C1 segment of cervical spinal cord (tissue), 14 donors: ENCODE measurements at places on chromosomes 13 and 19.

DNA sequence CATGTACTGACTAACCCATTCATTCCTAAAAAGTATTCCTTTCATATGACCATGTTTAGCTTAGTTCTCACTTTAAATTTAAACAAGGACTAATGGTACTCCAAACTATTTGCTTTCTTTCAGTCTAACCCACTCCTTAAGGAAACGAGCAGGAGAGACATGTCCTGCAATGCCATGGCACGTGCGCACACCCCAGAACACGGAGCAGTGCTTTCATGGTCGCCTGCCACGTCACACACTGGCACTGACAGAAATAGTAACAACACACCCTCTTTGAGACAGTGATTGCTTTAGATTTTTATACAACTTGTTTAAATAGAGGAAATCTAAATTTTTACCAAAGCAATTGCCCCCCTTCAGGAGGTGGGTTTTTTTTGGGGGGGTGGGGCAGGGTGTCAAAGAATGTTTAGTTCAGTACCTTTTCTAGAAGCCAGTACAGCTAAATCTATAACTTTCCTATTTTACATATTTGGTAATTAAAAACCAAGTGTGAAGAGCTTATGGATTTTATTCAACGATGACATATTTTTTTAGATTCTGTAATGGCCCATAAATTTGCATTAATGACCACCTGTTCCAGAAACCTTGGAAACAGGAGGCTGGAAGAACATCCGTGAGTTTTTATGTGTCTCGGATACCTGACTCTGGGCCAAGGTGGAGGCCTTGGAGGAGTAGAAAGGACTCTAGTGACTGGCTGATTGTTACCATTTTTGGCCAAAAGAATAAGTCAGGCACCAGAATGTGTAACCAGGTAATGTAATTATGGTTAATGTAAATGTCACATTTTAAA lies 247.1 kb downstream of the DCT start:
- no peak for DNase-seq

DNA sequence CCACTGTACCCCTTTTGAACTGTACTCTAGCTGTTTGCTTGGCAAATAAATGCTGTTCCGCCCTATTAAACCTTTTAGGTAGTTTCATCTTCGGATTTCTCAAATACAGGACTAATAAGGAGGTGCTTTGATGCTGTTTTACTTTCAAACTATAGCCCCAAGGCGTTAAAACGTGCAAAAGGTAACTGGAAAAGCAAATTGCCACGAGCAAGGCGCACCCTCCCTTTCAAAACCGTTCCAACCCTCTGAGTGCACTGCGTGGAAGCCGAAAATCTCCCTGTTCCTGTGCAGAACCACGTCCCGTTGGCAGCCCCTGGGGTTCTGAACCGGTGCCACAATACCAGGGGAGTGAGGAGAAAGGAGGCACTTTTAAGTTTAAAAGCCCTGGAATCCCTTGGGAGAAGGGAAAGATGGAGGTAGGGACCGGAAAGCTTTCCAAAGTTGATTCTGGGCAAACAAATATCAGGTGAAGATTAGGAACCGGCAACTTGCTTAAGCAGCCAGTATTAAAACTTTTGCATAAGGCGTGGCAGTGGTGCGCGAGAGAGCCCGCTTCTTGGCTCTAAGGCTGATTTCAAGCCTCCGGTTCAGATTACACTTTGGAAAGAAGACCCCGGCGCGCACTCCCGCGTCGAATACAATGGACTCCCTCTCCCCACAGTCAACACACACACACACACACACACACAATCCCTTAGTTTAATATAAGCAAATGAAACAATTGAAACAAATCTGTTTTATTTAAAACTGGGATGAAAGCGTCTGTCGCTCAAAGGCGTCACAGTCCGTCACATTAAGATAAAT lies 9.5 kb downstream of the POU4F1 start:
- DNase-seq, result no peak

DNA sequence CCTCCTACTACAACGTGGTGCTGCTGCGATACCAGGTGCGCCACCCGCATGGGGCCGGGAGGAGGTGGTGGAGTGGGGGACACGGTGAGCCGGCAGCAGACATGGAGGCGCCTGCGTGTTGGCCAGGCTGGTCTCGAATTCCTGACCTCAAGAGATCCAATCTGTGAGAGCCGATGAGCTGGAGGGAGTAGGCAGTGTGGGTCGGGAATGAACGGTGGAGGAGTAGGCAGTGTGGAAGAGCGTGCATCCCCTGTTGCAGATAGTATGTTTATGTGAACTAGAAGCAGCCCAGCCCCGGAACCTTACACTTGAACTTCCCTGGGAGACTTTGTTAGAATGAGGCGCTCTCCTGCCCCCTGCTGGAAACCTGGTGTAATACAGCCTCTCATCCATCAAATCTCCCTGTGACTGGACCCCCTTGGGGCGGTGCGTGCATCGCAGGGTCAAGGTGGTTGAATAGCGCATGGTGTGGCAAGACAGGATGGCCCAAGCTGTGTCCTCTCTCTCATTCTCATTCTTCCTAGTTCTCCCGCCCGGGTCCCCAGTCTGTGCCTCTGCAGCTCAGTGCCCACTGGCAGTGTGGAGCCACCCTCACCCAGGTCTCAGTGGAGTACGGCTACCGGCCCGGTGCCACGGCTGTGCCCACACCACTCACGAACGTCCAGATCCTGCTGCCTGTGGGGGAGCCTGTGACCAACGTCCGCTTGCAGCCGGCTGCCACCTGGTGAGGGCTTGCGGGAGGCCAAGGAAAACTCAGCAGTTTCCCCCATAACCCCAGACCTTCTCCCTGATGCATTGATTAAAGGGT lies 10.5 kb upstream of the B3GNT3 start:
- peak; percentile 39 for DNase-seq

- no peak for DNase-seq
Observed at GRCh38 chr19:29185427-29185826, 27.5 kb downstream of the UQCRFS1 start.

DNA sequence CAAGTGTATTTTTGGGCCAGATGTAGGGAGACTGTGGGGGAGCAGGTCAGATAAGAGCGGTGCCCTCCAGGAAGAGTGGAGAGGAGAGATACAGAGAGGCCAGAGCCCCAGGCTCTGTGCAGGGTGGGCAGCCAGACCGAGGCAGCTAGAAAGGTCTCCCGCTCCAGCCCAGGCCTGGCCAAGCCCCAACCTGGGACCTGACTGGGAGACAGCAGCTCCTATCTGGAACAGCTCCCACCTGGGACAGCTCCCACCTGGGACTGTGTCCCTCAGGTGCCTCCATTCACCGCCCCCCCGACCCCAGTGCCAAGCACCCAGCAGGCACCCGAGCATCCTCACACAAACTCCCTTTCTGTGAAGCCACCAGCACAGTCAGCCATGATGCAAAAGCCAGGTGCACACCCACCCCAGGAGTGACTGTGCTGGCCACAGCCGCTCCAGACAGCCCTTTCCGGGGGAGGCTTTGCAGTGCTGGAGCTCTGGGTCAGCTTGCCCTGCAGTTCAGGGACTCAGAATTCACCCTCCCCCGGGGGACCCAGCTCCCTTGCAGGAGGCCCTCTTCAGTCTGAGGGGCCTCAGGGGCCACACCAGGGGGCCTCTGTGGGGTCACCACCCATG lies 2.1 kb upstream of the GRTP1 start:
- DNase-seq, result no peak

DNA sequence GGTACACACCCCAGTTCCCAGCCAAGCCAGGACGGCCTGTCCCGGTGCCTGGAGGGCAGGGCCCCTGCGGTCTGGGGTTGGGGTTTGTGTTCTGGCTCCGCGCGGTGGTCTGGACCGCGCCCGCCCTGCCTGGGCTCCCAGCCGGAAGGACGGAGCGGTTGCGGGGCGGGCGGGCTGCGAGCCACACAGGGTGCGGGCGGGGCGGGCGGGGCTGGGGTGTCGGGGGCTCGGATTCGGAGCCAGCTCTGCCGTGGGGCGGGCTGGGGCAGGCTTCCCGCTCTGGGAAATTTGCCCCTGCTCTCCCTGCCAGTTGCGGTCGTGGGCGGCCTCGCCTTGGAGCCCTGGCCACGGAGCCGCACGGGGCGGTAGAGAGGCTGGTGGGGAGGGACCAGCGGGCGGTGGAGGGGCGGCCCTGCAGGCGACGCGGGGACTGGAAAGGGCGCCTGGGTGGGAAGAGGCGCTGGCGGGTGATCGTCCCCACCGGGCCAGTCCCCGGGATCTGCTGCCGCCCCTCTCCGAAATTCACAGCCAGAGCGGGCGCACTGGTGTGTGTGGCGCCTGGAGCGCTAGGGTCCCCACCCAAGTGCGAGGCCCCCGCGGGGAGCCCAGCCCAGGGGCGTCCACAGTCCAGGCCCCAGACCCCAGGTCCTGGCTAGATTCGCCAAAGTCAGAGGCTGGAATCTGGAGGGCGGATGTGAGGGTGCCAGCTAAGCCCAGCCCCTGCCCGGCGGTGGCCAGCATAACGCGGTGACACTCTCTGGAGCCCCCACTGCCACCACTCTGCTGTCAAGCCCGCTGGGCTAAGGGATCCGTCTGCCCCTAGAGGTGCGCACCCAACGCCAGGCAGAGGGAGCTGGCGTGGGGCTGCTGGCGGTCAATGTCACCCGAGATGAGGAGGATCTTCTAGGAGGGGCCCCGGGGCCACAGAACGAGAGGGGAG lies 11.0 kb upstream of the ZNF492 start:
- DNase-seq, result no peak

DNA sequence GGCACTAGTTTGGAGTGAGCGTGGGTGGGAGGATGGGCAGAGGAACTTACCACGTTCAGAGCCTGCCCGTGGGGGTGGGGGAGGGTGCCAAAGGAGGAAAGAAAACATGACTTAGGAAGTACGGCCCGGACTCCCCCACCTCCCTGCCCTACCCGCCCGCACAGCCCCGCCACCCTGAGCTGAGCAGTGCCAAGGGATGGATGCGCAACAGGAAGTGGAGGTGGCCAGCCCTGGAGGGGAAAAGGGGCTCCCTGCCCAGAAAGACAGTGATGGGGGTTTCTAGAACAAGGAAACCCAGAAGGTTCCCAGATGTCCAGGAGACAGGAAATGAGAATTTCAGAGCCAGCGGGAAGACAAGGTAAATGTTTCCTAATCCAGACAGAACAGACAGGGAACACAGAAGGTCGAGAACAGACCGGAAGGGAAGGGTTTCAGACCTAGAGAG lies 6.3 kb downstream of the TEAD2 start:
- no peak for DNase-seq

DNA sequence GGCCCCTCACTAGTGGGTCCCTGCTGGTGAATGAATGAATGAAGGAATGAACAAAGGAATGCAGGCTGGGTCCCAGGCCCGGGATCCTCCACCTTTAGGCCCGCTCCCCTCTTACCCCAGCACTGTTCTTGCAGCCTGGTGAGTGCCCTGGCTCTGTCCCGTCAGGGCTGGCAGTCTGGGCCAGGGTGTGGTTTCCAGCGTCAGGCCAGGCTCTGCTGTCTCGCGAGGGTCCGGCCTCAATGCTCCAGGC lies 317 bp downstream of the LYL1 start:
- no peak for DNase-seq

GRCh38 chr19:33701565-33701964 lies 79.8 kb downstream of the CHST8 start:
- DNase-seq, result no peak

GRCh38 chr13:50730496-50731351 lies 112.8 kb downstream of the DLEU7 start:
- no peak for DNase-seq

- no peak for DNase-seq
Observed at GRCh38 chr19:1955171-1956121, 14.5 kb downstream of the CSNK1G2 start.

- no peak for DNase-seq
Observed at GRCh38 chr13:98797456-98797855, 45.0 kb upstream of the SLC15A1 start.

GRCh38 chr19:32186542-32187330 lies 158.7 kb upstream of the ZNF507 start:
- no peak for DNase-seq

DNA sequence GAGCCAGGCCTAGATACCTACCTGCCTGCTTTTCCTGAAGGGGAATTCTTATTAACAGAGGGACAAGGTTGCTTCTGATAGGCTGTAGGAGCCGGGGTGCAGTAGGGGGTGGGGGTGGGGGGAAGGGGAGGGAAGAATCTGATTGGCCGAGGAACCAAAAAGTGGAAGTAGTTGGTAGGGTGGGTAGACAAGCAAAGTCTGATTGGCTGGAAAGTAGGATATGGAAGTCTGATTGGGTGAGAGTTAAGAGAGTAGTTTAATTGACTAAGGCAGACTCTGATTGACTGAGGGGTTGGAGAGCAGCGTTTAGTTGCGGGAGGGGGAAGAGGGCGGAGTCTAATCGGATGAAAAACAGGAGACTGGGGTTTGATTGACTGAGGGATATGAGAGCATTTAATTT lies 9.4 kb upstream of the CYP4F22 start:
- DNase-seq, result no peak

- no peak for DNase-seq
Observed at GRCh38 chr19:10639836-10640235, 14.3 kb upstream of the ILF3 start.

GRCh38 chr19:19628501-19629134 lies 598 bp upstream of the LPAR2 start:
- no peak for DNase-seq

- DNase-seq, result peak; percentile 75
Observed at GRCh38 chr19:40090241-40091204, at the start of gene ZNF780A. Gene ZNF780A (minus strand): TSS chr19:40090943. CDS start chr19:40084753, 6,190 bp downstream.

- no peak for DNase-seq
Observed at GRCh38 chr19:57317503-57317902, 2.8 kb upstream of the ZNF543 start.

DNA sequence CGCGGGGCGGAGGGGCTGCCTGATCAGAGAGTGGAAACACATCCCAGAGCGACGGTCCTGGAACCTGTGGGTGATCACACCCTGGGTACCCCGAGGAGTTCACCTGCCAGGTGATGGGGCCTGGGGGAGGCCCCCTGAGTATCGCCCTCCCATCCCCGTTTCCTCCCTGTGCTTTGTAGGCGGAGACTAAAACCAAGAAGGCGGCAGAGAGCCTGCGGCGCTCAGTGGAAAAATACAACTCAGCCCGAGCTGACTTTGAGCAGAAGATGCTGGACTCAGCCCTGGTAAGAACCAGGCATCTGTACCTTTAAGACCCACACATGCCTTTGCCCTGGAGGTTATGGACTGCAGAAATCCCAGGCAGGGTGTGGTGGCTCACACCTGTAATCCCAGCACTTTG lies 19.3 kb downstream of the FCHO1 start:
- DNase-seq, result no peak

- DNase-seq, result no peak
Observed at GRCh38 chr13:80164462-80164861, 176.5 kb downstream of the SPRY2 start.

DNA sequence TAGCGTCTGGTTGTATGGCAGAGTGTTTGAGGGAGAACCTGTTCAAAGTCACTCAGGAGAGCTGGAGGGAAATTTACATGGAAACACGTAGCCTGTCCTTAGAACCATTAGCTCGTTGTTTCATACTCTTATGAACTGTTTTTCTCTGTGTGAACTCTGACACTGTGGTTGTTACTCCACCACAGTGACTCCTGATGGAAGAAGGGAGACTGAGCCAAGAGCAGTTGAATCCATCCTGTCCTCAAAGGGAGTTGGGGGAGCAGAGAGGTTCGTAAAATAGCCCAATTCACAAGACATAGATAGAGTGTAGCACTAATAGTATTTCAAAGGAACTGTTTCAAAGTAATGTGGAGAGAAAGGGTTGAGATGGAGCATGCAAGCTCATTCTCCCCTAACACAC lies 964.8 kb downstream of the PCDH9 start:
- no peak for DNase-seq
